ENCODE measurements at places on chromosomes 7 and 10.

DNA sequence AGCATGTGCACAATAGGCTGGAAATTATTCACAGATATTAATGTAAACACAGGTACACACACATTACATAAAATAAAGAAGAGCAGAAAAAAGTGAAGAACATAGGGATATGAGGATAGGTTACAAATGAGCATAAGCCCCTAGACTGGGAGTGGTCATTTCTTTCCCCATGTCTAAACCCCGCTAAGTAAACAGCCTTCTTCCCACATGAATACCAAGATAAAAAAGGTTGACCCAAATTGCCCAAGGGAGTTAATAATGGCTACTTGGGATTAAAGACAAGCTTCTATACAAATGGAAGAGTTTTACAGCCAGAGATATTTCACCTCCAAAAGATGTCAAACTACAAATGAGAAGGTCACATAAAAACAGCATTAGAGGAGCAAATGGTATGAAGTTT, 527.1 kb upstream of the CELF2 start:
- peak; percentile 6 for DNase-seq

- no peak for DNase-seq
These were observed 8.5 kb downstream of the ARL4A start for GRCh38 chr7:12695965-12696364.

DNA sequence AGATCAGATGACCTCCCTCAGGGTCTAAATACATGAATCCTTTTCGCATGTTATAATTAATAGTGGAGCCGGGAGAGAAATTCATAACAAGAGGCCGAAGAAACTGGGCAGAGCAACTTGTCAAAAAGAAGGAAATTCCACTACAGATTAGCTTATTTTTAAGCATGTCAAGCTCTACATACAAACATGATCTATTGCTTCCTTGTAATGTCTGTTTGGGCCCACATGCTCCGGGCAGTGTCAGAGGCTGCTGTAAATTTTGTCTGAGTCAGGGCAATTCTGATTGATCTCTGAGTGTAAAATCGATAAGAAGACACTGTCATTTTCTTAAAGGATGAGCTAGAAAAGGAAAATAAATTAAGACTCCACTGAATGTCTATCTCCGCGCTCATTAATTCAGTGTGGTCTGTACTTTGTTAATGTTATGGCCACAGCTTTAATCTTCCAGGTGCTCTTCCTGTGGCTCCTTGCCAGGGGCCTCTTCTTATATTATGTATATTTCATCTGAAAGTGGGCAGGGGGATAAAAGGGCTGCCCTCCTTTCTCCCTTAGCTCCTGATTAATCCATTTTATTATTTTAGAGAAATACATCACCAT, 194.1 kb upstream of the SP8 start:
- DNase-seq: no peak

DNA sequence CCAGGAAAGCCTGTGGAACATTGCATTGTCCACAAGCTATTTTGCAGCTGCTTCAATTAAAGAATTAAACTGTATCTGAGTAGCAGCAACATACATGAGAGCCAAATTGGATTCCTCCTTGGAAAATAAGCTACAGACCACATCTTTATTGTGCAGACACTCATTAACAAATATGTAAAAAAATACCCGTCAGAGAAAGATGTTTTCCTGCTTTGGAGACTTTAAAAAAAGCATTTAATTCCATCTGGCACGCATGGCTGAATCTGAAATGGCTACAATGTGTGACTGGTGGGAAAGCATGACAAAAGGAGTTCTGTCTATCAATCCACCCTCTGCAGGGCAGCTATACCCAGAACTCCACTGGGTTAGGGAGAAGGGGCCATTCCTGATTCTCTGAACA, 73.1 kb upstream of the HPS1 start:
- no peak for DNase-seq

GRCh38 chr10:100724531-100725027, 20.8 kb upstream of the PAX2 start:
- no peak for DNase-seq

- no peak for DNase-seq
These were observed 24.6 kb downstream of the SCRN1 start for GRCh38 chr7:29965030-29965429.

GRCh38 chr10:104435822-104436221, 82.2 kb downstream of the CFAP58 start:
- DNase-seq: no peak

DNA sequence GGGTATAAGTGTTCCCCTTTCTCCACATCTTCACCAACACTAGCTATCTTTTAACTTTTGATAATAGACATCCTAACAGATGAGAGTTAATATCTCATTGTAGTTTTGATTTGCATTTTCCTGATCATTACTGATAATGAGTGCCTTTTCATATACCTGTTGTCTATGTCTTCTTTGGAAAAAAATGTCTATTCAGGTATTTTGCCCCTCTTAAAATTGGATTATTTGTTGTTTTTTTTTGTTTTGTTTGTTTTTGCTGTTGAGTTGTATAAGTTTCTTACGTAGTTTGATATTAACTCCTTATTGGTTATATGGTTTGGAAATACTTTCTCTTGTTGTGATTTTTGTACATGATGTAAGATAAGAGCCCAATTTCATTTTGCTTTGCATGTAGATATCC, 214.7 kb downstream of the MALRD1 start:
- no peak for DNase-seq

DNA sequence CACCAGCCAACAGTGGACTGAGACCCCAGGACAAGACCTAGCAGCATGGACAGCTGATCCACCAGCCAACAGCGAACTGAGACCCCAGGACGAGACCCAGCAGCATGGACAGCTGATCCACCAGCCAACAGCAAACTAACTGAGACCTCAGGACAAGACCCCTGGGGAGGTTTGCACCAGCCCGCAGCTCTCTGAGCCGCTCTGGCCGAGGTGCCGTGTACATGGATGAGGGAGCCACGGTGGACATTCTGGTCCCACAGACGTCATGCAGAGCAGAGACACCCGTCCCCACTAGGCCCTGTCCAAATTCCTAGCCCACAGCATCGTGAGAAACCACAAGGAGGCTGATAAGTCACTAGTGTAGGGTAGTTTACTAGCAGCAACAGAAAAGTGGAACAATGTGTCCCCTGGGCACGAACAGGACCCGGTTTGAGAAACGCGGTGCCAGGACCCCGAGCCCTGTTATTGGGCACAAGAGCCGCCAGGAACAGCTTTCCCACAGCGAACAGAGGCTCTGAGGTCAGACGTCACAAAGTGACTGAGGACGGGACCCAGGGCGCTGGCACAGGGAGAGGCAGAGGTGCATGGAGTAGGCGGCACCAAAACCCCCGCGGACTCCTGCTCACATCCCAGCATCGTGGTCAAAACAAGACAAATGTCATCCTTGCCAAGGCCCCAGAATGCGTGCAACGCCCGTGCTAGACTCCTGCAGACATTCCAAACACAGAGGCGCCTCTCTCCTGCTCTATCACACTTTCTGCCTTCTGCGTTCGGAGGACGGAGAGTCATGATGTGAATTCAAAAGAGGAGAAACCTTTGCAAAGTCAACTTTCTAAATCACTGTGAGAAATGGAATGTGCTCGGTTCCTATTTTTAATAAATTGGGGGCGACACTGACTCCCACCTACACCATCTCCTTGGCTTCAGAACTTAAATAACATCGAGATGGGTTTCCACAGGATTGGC, 8.1 kb downstream of the STK32C start:
- peak; percentile 6 for DNase-seq

- no peak for DNase-seq
These were observed 22.0 kb downstream of the VWA2 start for GRCh38 chr10:114261076-114261475.

DNA sequence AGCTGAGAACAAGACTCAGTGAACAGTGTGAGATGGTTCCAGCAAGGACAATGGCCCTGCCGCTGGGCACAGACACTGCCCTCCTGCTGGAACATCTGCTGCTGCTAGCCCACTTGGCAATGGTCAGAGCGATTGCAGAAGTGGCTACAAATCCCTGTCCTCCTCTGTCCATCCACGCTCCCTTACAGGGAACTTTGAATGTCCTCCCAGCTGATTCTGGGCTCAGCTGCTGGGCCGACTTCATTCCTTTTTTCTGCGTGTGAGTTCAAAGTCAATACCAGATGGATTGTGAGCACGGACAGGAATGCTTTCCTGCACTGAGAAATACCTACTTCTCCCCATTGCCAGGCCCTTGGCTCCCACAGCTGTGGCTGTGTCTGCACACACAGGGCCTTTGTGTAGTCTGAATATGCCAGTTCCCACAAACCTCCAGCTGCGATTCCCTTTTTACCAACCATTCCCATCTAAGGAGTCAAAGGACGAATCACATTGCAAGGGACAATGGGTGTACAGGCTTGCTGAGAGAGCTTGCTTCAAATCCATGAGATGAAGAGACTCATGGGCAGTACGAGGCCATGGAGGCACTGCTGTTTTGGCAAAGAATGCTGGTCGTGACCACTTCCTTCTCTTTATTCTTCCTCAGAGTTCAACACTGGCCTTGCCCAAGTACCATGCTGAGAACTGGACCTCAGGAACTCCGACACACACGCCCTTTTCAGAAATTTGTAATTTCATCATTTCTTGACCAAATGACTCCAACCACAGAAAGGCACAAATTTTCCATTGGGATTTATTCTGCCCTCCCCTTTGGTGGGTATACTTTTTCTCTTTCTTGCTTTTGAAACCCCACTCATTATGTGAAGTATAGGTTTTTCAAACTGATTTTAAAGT, 44.2 kb downstream of the BPGM start:
- no peak for DNase-seq

DNA sequence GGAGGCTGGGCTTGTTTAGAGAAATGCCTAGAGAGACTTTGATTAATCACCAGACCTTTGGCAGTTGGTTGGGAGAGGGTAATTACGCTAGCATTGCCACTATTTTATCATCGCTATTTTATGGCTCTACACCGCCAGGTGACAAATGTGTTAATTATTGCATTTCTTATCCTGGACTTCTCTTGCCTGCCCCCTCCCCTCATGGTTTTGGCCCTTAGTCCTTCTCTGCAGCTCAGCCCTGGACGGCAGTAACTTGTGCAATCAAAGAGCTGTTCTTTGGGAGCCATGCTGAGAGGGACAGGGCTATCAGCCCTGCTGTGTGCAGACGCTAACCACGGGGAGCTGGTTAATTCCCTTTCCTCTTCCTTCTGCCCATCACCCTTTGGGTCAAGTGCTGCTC, 585.0 kb downstream of the AUTS2 start:
- DNase-seq: no peak

GRCh38 chr7:70557338-70557737, 574.6 kb upstream of the GALNT17 start:
- DNase-seq: no peak

DNA sequence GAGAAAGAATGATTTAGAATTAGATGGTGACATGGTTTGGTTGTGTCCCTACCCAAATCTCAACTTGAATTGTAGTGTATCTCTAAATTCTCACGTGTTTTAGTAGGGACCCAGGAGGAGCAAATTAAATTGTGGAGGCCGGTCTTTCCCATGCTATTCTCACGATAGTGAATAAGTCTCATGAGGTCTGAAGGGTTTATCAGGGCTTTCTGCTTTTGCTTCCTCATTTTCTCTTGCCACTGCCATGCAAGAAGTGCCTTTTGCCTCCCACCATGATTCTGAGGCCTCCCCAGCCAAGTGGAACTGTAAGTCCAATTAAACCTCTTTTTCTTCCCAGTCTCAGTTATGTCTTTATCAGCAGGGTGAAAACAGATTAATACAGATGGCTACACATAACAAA, 167.4 kb upstream of the SVIL start:
- DNase-seq: no peak

GRCh38 chr7:111026806-111027205, 64.1 kb upstream of the LRRN3 start:
- DNase-seq: no peak

DNA sequence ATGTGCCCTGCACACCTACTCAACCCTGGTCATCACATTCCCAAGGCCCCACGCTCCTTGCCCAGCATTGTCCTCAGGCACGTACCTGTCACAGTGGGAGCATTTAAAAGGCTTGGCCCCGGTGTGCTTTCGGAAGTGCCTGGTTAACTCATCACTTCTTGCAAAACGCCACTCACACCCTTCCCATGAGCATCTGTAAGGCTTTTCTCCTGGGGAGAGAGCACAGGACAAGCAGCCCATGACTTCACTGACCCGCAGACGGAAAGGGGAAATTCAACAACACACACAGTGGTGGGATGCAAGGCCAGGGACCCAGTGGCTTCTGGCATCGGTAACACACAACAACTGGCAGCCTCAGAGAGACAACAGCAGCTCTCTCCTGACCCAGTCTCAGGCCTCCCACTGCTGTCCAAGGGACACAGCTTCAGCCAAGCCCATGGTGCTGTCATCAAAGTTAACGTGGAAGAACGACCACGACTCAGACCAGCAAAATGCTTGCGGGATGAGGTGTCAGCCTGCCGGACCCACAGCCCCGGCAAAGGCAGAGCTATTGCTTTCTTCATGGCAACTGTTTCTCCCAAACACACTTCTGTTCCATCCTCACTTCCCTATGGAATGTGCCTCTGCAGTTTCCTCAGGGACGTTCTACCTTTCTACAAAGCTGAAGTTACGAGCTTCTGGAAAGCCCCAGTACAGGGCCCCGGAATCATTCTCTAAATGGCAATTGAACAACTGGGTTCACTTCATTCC, 4.8 kb downstream of the KLF6 start:
- DNase-seq: no peak
